Left kidney (tissue), 8 donors: ENCODE measurements at places on chromosomes 2 and 18. TPM values are rescaled to one million over a fixed set of nuclear protein-coding genes. Genes with fewer than 3 reads are reported as not detected.

DNA sequence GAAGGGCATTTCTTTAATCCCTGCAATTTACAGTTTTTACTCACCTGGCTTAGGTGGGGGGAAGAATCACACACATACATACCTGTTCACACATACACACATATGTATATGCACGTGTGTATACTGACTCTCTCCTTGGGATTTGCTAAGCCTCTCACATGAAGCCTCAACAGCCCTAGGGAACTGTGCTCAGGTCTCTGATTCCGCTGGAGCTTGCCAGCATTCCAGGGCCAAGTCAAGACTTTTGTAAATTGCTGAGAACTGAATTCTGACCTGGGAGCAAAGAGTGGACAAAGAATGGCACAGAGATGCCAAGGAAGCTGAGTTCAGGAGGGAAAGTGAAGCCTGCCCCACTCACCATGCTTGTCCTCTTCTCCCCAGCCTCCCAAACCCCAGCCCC lies 177.3 kb downstream of the TMEM247 start:
- DNase-seq: no peak

GRCh38 chr2:232870766-232871371 lies 805 bp downstream of the SNORC start:
- DNase-seq: no peak

GRCh38 chr2:109467701-109468100 lies 146.1 kb downstream of the SEPTIN10 start:
- DNase-seq: no peak

GRCh38 chr2:240138254-240138984 lies 2.0 kb downstream of the OTOS start:
- no peak for DNase-seq

DNA sequence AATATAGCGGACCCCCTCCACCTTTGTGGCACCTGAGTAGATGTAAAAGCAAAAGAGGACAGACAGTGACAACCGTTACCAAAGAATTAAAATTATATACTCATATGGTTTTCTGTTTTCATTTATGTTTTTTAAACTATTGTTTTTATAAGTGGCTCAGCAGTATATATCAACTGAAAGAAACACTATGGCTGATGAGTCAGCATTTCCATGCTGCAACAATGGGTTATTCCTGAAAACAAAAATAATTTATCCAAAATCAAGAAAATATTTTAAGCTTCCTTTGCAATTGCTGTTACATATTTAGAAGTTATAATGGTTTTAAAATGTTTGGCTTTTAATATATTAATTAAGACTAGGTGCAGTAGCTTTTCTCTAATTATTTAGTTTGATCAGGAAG lies 17.7 kb downstream of the MRPS9 start:
- no peak for DNase-seq

DNA sequence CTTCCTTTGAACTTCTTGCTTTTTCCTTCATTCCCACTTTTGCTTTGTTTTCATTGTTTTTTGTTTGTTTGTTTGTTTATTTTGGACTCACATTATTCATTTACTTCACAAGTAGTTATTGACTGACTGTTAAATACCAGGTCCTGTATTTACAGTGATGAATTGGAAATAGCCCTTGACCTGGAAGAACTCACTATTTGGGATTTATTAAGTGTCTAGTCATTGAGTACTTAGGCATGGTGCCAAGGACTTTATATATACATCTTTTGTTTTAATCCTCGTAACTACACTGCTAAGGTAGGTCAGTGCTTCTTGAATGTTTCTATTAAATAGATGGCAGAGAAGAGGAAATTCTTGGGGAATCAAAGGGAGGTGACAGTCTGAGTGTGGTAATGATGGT lies 11.1 kb downstream of the SPOPL start:
- no peak for DNase-seq

DNA sequence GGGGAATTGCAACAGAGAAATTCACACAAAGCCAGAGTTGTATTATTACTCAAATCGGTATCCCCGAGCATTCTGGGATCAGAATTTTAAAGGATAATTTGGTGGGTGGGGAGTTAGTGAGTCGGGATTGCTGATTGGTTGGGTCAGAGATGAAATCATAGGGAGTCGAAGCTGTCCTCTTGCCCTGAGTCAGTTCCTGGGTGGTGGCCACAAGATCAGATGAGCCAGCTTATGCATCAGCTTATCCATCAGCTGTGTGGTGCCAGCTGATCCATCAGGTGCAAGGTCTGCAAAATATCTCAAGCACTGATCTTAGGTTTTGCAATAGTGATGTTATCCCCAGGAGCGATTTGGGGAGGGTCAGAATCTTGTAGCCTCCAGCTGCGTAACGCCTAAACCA lies 34.3 kb upstream of the ITM2C start:
- DNase-seq: no peak

- DNase-seq: no peak
These were observed 22.9 kb downstream of the TGIF1 start for GRCh38 chr18:3472681-3473544.

GRCh38 chr18:79628416-79629248 lies 51.0 kb upstream of the CTDP1 start:
- DNase-seq: no peak

- DNase-seq: no peak
These were observed 170.5 kb downstream of the NYAP2 start for GRCh38 chr2:225569995-225570394.

GRCh38 chr2:19140463-19141208 lies 217.8 kb downstream of the OSR1 start:
- DNase-seq: no peak

DNA sequence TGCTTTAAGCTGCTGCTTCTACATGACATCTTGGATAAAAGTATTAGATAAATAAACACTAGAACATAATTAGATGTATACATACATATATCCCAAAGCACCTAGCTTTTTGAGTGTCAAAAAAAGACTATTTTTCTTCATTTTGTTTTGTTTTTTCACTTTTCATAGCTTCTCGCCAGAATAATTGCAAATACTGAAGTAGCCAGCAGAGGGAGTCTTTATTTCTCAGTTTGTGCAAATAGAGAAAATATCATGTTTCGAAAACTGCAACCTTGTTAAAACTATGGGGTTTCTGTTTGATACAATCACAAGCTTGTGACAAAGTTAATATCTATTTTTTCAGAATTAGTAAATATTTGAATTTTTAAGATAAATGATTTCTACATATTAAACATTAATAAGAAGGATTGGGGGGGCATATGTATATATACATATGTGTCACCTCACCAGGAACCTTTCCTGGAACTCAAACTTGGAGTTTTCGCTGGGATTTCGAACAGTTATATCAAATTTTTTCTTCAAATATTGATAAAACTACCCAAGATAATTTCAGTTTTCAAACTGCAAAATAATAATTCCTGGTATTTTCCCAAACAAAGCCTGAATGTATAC lies 61.0 kb downstream of the GRB14 start:
- DNase-seq: peak; percentile 35

GRCh38 chr2:45128580-45128997 lies 119.3 kb upstream of the SIX2 start:
- peak; percentile 50 for DNase-seq

DNA sequence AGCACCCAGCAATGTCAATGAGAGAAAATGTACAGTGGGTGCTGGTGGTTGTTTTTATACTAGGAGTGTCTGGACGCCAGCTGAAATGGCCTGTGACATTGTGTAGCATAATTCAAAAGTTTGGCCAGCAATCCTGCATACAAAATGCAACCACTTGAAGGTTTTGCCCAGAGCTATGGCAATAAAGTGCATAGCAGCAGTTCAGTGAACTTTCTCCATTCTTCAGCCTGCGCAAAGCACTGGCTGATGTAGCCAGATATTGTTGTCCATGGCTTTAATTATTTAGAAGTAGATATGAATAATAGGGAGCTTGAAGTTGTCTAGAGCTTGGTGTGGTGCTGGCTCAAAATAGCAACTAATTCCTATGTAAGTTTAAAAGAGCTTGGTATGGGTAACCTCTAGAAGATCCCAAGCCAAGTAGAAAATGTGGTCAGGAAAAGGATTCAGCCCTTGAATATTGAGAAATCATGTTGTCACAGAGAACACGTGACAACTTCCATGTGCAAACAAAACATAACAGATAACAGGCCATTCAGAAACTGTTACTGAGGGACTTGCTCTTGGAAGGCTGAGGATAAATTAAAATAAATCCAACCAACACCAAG lies 33.3 kb upstream of the PGAP1 start:
- DNase-seq: no peak

DNA sequence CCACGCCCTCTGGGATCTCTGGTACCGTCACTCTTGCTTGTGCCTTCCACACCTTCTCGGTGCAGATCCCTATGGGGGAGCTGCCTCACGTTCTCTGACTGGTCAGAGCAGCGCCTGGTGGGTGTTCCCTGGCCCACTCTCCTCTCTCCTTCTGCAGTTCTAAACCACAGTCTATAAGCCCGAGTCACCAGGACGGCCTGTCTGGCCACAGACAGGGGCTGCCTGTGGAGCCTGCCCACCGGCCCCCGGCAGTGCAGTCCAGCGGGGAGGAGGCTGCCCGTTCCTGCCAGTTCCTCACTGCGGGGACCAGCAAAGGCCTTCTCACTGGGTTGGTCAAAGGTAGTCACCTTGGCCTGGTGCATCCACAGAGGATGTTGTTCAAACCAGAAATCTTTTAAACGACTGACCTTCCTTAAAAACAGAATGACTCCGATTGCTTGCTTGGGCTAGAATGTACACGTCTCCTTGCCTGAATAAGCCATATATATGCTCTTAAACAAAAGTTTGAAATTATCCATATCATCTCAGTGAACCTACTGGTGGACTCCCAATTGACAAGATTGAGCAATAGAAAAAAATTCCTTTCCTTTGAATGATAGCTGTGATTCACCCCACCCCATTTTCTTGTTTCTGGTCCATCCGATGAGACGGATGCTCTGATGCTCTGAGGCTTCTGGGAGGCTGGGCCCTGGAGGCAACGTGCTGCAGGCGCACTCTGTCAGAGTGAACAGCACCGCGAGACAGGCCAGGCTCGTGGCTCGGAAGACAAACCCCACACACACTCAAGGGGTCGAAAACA lies 61.2 kb downstream of the RALBP1 start:
- DNase-seq: no peak

GRCh38 chr2:53941749-53942148 lies 29.0 kb downstream of the PSME4 start:
- DNase-seq: no peak

- DNase-seq: no peak
These were observed 249.7 kb downstream of the IKZF2 start for GRCh38 chr2:212901604-212902275.

DNA sequence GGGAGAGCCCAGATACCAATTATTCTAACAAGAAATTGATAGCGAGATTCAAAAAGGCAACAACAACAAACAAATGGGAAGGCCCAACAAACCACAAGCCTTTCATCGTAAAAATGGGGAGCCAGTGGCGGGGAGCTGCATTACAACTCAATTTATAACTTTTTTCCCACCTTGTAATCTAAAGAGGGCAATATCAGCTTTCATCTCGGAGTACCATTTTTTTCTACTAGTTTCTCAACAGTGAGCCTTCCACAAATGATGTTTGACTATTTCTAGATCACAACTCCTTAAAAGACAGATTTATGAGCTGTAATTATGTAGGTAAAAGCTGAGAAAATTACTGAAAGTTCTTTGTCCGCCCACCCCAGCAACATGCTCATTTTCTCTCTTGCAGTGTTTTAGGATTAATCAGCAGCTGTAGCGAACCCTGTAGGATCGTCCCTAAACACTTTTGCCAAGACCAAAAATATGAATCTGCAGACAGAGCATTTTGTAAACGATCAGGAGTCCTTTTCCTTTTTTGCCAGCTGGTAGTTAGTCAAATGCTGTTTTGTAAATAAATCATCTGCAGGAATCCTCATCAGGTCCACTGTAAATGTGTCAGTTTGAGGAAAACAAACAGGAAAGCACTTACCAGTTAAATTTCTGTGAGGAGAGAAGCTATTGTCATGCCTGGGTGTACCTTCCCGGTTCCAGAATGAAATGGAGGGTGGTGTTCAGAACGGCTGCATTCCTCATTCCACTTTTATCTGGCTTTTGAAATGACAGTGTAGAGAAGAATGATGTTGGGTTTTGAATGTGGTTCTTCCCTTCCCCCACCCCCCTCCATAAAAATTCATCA lies 53.2 kb downstream of the EEF1B2 start:
- no peak for DNase-seq

DNA sequence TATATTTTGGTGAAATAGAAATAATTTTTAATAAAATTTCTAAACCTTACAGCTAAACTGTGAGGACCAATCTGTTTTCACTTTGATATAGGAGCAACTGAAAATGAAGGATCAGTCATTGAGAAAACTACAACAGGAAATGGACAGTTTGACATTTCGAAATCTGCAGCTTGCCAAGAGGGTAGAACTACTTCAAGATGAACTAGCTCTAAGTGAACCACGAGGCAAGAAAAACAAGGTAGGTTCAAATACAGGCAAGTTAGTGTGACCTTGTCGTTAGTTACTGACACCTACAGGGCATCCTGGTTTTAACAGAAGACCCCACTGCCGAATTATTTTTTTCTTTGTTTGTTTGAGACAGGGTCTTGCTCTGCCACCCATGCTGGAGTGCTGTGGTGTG lies 75.5 kb upstream of the STON1 start:
- no peak for DNase-seq

DNA sequence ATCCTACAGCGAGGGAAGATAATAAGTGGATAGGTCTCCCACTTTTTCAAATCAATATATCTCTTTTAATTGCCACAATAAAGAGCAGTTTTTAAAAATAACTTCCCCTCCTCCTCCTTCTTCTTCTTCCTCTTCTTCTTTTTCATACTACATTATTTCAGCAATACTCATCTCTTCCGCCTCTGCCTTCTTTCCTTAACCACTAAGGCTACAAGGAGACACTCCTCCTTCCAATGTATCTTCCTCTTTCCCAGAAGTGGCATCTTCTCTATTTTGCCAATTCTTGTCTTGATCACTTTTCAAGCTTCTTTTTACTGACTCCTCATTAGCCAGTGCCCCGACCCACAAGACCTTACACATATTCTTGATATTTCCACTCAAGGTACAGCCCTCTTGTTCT lies 546.6 kb upstream of the CHAC2 start:
- no peak for DNase-seq

GRCh38 chr2:29405707-29406106 lies 290.5 kb downstream of the CLIP4 start:
- no peak for DNase-seq

- no peak for DNase-seq
These were observed 78.9 kb downstream of the NRXN1 start for GRCh38 chr2:50953021-50953420.

DNA sequence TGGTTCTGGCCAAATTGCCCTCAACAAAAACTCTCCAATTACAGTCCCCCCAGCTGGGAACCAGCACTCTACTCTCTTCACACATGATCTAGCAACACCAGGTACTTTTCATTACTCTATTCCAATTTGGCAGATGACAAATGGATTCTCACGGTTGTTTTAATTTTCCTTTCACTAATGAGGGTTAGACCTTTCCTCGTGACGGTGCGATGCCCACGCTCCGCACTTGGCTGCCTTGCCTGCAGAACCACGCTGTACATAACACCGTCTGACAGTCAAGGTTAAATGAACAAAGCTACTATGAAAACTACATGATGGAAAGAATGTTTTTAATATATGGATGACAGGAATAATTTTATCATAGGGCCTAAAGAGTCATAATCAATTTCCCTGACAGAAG lies 141.5 kb downstream of the FBXO15 start:
- no peak for DNase-seq

- no peak for DNase-seq
These were observed 216.7 kb downstream of the GLI2 start for GRCh38 chr2:120952318-120952717.

Gene TCF4
- polyA plus RNA-seq: 77.2 TPM

Gene SYT4
- polyA plus RNA-seq: 0.38 TPM

Gene MAB21L4
- polyA plus RNA-seq: 4.8 TPM

Gene PTPN18
- 41.1 TPM for polyA plus RNA-seq

Gene ANKRD53
- 0.90 TPM for polyA plus RNA-seq

Gene OSBPL6
- polyA plus RNA-seq: 7.6 TPM

Gene DSG1
- 0.05 TPM for polyA plus RNA-seq

Gene LINC00305
- polyA plus RNA-seq: 3.6 TPM

Gene EHD3
- polyA plus RNA-seq: 21.5 TPM
